Fibroblast of mammary gland (primary cell): ENCODE measurements at places on chromosomes 6 and 20.

GRCh38 chr20:24699321-24700165, 230.1 kb downstream of the SYNDIG1 start:
- no peak for DNase-seq

GRCh38 chr6:138815797-138816528, 20.1 kb downstream of the ECT2L start:
- DNase-seq: peak; percentile 76

GRCh38 chr6:148200781-148201180, 141.9 kb upstream of the SASH1 start:
- no peak for DNase-seq

GRCh38 chr20:48822879-48823385, 4.9 kb downstream of the PREX1 start:
- no peak for DNase-seq

- DNase-seq: peak; percentile 77
Observed at GRCh38 chr6:16524380-16524707, 236.9 kb downstream of the ATXN1 start.

- no peak for DNase-seq
Observed at GRCh38 chr6:139325686-139326085, 33.9 kb upstream of the TXLNB start.

DNA sequence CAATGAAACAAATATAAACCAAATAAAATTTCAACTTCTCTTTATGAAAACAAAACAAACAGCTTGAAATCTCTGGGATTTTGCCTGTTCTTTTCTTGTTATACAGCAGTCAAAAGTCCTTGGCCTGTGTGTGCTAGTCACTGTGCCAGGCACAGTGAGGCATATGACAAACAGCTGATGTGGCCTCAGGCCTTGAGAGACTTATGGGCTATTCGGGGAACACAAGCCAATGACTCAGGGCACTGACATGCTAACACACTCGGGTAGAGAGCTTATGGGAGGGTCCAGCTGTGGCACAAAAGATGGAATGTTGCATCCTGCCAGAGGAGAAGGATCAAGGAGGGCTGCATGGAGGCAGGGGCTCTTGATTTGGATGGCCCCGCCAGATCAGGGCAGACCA, 95.4 kb upstream of the NKX2-2 start:
- no peak for DNase-seq

GRCh38 chr20:58691773-58692578, 624 bp upstream of the NPEPL1 start:
- DNase-seq: peak; percentile 85

DNA sequence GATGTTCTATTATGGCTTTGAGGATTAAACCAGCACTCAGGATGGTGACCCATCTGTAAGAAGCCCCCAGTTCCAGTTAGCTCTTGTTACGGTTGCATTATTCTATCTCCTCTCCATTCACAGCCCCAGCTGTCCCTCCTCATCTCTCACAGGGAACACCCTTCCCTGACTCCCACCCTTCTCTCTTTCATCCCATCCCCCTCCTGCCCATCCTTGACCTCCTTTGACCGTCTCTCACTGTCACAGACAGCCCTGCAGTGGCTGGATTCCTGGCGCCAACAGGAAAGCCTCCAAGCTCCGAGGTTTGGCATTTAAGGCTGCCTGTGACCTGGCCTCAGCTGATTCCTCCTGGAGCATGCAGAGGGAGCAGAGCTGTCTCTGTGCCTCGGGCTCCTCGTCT, 4.2 kb upstream of the BPIFB4 start:
- DNase-seq: no peak

DNA sequence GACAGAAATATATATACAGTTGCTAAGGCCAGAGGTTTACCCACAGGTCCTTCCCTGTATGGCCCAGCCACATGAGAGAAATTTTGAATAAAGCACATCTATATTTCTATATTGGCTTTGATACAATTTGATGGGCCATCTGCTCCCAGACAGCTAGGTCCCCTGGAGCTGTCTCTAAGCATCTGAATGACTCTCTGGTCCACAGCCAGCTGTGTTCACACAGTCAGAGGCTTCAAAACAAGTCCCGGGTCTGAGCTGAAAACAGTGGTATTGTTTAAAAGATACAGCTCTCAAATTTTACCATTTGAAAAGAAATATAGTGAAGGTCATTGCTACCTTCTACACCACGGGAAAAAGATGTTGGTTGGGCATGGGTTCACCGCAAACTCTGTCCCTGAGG, 161.1 kb downstream of the SLC35B3 start:
- no peak for DNase-seq

GRCh38 chr6:46098678-46099077, 31.1 kb upstream of the ENPP4 start:
- DNase-seq: no peak

- DNase-seq: peak; percentile 53
Observed at GRCh38 chr6:168035098-168035660, 37.7 kb downstream of the KIF25 start.

- no peak for DNase-seq
Observed at GRCh38 chr20:13426870-13427269, 205.8 kb downstream of the ISM1 start.

GRCh38 chr6:6579281-6579680, 9.2 kb upstream of the LY86 start:
- DNase-seq: no peak

DNA sequence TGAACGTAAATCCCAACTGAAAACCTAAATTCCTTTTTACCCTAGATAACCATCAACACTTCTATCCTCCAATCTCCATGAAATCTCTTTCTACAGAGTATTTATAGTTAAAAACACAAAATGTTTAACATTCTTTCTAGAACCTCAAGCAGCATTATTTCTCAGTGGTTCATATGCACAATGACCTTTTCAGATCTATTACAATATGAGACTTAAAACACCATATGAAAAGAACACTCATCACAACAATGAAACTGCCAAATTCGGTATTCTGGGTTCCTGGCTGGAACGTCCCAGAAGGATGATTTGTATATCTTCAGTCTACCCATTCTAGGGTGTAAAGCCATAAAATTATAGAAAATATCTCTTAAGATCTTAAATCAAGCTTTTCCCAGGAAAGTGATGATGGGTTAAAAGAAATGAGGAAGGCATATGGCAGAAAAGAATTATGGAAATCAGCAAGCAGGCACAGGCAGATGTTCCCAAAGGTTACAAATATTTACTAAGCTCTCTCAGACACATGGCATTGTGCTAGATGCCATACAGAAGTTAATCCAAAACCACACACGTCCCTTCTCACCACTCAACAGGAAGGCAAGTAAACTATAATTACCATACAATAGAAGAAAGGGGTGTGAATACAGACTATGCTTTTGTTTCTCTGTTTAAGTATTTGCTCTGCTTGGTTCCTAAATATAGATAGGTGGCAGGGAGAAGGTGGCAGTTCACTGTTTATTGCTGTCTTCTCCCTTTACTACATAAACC, 118.0 kb downstream of the CHD6 start:
- DNase-seq: no peak

DNA sequence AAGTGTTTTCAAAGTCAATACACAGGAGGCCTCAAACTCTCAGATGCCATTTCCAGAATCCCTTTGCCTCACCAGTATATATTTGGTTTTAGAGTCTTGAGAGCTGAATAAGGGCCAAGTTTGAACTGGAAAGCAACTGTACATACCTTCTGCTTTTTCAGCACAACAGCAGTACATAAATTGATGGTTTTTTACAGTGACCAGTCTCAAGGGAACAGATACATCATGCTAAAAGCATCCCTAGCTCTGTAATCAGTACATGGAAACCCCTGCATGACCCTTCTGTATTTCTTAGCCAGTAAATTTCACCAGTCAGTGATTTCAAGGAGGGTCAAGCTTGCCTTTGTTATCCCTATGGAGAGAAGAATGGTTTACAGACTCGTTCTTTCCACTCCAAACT, 40.6 kb upstream of the ECHDC1 start:
- DNase-seq: peak; percentile 78

DNA sequence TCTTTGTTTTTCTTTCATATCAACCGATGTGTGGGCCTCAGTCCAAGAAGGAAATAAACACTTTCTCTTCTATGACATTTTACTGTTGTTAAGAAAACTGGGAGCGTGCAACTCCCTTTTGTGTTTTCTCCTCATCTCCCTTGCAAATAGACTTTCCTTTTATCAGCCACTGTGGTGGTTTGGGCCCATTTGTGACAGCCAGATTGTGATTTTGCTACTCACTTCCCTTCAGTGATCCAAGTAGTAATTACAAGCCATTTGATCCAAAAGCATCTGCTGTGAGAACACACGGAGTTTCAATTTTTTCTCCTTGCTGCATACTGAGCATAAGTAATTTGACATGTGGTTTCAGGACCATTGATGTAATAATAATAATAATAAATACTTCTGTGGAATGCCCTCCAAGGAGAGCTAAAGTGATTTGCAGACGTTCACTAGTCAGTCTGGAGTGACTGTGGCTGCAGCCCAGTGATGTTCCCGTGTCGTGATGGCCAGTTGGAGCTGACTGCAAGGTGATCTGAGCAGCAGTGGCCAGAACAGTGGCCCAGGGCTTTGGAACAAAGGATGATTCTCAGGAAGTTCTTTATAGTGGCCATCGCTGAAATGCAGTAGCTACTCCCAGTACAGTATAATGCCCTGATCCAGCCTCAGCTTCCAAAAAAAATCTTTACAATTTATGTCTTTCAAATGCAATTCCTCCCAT, 91.9 kb upstream of the CLDN20 start:
- peak; percentile 30 for DNase-seq

DNA sequence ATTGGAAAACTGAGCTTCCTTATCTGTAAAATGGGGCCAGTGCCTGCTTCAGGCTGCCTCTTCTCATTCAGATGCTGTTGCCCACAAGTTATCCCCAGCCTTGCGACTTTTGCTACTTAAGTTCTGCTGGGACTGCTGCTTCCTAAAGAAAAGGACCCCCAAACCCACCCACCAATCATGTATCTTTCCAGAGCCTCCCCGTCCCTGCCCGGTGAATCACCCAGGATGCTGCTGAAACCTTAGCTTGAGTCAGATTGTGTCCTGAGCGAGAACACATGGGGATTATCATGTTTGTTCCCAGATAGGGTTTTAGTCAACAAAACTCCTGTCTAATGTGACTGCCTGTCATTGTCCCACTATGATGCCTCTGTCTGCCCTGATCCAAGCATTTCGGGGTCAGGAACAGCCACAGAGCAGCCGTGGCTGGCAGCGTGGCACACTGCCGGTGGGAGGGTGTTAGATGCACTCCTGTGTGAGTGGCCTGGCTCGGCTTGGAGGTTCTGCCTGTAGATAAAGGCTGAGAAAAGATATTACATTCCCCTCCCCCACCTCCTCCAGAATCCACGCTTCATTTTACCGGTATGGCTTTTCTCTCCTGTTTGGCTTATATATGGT, 79.9 kb downstream of the TOX2 start:
- DNase-seq: peak; percentile 64
